Gastrocnemius medialis (tissue), 4 donors: ENCODE measurements at places on chromosomes 3 and 15.
A peak's percentile ranks its signal among the peaks of the same experiment; 100 is the strongest.

DNA sequence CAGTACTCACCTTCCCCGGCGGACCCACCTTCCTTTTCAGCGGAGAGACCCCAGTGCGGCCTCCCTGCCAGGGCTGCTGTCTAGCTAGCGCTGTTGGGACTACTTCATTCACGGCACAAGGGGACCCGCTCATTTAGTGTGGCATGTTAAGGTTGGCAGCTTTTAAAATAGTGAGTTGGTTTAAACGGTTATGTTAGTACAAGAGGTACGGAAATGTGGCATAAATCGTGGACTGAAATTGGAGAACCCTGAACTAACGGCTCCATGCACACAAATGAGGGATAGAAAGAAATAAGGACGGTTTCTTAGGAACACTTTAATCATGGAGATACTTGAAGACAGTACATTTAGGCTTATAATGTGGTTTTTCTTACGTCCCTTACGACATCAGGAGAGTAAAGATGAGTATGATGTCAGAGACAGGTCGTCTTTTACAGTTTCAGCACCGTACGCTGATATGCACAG is 752 bp downstream of the CEP63 start:
- DNase-seq, result no peak

DNA sequence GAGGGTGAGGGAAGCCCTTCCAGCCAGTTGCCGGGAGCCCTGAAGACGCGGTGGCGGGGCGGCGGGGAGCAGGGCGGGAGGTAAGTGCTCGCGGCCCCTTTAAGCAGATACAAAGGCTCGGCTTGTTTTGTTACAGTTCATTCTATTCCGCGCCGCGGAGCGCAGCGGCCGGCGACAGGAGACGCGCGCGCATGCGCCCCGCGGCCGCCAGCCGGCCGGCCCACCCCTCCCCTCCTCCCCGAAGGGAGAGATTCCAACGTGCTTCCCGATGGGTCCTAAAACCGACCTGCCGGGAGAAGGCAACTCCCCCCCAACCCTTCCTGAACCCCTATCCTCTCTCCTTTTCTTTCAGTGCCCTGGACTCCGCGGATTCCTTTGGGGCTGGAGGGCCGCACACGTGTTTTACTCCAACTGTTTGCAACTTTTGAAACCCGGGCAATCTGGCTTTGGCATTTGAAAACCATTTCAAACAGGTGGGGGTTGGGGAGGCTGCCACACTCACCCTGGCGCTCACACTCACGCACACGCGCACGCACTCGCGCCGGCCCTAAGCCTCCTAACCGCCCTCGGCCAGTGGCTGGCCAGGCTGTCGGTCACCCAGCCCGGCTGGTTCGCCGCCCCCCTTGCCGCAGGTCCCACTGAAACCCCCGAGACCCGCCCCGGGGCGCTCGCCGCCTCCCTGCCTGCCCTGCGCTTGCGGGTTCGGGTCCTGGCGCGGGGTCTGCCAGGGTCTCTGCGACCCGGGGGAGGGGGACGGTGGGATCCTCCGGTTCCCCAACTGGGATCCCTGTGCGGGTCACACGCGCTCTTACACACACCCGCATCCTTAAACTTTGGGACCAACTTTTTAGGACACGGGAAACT is at the start of gene MAGI1:
TSS of gene MAGI1 (minus strand) at position 193 of the 864 bp plus-strand sequence. CDS start 610 bp downstream, outside the sequence.
- peak; percentile 78 for DNase-seq

DNA sequence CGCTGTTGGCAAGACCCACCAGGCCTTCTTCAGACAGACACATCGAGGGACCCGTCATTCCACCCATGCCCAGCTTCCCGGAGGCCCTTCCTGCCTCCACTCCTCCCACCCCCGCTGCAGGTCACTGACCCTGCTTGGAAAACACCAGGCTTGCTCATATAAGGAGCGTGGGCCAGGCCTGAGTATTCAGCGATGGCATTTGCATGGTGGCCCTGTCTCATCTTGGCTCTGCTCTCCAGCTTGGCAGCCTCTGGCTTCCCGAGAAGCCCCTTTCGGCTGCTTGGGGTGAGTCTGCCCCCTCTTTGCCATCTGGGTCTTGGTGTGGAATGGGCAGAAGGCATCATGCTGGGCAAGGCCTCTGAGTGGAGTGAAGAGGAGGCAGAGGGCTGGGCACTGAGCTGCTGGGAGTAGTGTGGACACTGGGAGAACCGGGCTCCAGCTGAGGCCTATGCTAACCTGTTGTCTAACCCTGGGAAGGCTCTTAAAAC is at the start of gene ITIH3:
TSS of gene ITIH3 (plus strand) at position 185 of the 488 bp plus-strand sequence. CDS start at position 193, 8 bp downstream.
- DNase-seq, result no peak

GRCh38 chr3:27487383-27487782 is 3.2 kb upstream of the SLC4A7 start:
- no peak for DNase-seq

- DNase-seq, result no peak
Observed at GRCh38 chr3:24315356-24315755, 179.3 kb downstream of the THRB start.

- peak; percentile 94 for DNase-seq
Observed at GRCh38 chr3:16151109-16151508, 23.4 kb upstream of the GALNT15 start.

DNA sequence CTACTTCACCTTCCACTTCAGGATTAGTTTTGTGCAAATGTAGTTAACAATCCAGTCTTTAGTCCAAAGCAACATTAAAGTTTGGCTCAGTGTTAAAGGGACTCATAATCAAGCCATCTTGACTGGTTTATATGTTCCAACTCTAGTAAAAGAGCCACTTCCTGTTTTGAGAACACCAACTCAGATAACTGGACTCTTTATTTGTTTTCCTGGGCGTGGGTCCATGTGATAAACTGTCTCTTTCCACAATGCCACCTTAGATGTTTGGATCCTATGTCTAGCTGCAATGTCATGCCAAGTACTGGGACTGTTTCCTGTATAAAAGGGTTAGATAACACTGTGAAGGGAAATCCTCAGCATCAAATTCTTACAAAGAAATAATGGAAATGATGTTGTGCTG is 545.0 kb downstream of the PYDC2 start:
- DNase-seq, result no peak

DNA sequence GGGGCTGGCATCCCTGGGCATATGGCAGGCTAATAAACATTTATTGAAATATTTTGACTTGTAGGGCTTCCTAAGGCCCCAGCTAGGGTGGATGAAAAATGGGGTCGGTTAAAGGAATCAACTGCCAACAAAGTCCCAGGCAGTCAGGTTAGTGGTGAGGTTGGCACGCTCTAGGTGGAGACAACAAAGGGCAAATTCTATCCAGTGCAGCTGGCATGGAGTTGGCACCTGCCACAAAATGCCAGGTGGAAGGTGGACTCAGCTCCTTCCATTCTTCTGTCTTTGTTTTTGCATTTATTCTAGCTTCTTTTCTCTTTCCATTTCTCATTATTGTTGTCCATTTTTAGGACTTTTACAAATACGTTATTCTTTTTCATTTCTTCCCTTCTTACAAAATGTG is 31.0 kb downstream of the LCMT2 start:
- no peak for DNase-seq

DNA sequence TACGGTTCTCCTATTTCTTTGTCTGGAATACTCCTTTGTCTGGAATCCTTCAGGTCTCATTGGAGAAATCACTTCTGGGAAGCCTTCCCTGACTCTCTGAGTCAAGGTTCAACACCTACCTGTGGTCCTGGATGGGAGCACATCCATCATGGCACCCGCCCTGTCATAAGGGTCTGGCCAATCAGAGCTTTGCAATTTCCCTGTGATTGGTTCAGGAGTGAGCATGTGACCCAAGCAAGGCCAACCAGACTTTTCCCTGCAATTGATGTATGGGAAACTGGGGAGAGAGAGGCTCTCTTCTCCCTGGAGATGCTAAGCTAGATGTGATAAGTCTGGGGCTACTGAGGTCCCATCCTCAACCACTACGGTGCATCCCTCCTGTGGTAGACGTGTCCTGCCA is 8.1 kb downstream of the FAM3D start:
- DNase-seq, result no peak

DNA sequence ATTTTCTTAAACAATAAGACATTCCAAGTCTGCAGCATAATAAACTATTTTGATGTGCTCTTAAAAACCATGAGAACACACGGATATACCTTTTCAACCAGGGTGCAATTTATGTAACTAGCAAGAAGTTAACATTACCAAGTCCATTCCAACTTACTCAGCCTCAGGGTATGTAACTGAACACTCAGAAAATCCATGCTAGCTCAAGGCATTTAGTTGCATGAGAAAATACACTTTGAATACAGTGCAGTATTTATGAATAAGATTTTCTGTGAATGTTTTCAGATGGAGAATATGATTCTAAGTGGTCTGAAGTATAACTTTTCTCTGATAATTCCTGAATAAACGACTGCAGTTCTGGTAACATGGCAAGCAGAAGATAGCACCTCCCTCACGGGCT is 124.3 kb downstream of the SNRK start:
- DNase-seq, result no peak
